Stimulated activated CD8-positive, alpha-beta memory T cell treated with anti-CD3 and anti-CD28 coated beads, Interleukin-15, amount 100 ng/mL, for 4 hours (primary cell): ENCODE measurements at places on chromosomes 2 and 18.
A peak's percentile ranks its signal among the peaks of the same experiment; 100 is the strongest.

GRCh38 chr2:135818937-135819610, 17.9 kb downstream of the LCT start:
- no peak for DNase-seq

- no peak for DNase-seq
These were observed 77.5 kb upstream of the HK2 start for GRCh38 chr2:74756356-74756890.

DNA sequence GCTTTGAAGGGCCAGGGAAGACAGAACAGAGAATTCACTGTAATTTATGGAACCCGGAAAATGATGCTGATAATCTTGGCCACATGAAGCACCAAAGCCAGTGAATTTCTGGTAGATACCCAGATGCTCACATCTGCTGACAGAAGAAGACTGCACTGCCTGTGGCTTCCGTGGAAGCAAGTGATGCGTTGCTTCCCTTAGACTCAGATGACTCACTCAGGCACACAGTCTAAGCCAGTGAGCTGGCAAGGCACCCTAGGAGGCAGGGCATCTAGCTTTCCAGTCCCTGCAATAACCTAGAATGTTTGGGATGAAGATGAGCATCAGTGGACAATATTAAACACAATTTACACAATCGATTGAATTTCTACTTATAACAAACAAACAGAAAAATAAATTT, 284.7 kb downstream of the CMPK2 start:
- no peak for DNase-seq

GRCh38 chr2:42095923-42096408, 48.1 kb downstream of the PKDCC start:
- peak; percentile 48 for DNase-seq

- no peak for DNase-seq
These were observed 307.9 kb downstream of the NBAS start for GRCh38 chr2:15253247-15253646.

DNA sequence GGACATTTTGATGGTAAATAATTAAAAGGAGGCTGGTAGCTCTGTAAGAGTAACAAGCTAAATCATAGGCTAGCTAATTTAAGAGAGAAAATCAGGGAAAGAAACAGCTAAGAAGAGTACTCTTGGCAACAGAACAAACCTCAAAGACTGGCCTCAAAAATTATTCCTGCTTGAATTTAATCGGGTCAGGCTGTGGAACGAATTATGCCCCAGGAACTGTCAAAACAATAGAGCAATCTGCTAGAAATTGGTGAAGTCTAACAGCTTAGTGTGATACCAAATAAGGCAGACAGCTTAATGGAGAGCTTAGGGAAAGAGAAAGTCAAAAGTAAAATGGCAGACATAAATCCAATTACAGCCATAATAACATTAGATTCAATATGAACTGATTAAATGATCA, 215.7 kb downstream of the MREG start:
- no peak for DNase-seq

- DNase-seq, result no peak
These were observed 97.0 kb upstream of the SMAD2 start for GRCh38 chr18:48027401-48027963.

DNA sequence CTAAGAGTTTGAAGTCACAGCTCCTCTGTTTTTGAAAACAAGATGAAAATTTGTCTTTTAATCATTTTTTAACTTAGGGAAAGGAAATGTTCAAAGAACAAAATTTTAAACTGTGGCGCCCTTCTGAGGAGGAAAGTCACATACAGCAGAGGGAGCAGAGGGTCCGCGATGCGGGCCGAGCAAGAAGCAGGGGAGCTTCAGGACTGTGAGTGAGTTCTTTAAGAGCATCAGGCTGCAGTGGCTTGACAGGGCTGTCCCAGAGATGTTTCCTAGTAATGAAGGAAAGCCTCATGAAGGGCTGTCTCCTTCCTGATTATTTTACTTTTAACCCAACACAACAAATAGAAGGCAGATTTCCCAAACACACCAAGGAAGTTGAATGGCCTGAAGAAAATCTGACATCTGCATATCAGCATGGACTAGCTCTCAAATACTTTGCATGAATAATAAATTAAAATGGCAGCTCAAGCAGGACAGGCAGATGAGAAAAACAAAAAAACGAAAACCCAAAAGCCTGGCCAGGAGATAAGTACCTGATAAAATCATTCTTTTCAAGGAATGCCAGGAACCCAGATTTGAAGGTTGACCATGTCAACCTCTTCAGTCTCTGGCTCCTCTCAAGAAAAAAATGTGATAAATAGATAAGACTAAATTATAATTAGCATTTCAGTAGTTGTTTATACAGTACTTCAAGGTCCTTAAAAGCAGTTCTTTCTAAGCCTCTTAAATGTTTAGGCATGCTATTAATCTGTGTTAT, 60.8 kb downstream of the SLC40A1 start:
- DNase-seq, result no peak

DNA sequence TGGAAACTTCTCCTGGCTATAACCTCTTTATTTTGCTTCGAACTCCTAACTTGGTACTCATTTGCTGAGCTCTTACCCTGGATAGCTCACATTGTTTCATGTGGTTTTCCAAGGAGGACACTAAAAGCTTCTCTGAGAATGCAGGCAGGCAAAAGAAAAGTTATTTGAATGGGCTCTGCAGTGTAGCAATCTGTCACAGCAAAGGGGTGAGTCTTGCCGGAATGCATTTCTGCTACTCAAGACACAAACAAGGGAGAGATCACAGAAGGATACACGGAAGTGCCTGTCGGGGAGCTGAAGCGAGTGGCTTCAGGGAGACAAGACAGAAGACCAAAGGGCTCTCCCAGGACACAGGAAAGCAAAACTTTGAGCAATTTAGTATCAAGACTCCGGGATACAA, 265.4 kb downstream of the SS18 start:
- no peak for DNase-seq

GRCh38 chr2:224442071-224442967, 40.4 kb upstream of the FAM124B start:
- DNase-seq, result no peak

GRCh38 chr2:97716695-97717612, 3.6 kb downstream of the ZAP70 start:
- DNase-seq, result no peak

- no peak for DNase-seq
These were observed 6.2 kb downstream of the GGCX start for GRCh38 chr2:85554980-85555612.

DNA sequence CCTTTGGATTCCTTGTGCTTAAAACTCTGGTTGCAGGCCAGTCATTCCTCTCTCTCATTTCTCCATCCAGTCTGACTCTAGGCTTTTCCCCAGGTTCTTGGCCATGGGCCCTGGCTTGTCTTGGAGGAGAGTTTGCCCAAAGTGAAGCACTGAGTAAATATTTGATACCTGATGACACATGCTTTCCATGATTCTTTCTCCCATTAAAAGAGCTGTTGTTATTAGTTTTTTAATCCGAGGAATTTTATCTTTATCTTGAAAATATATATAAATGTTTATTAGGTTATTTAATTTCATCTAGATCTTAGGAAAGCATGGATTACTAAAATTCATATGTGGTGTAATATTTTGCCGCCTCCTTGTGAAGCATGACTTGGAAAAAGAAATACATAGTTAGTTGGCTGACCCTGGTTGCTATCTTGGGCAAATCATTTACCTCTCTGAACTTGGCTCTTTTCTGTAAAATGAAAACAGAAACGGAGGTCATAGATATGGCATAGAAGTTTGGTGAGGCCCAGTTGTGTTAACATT, 650.1 kb downstream of the SLC4A3 start:
- DNase-seq, result no peak

DNA sequence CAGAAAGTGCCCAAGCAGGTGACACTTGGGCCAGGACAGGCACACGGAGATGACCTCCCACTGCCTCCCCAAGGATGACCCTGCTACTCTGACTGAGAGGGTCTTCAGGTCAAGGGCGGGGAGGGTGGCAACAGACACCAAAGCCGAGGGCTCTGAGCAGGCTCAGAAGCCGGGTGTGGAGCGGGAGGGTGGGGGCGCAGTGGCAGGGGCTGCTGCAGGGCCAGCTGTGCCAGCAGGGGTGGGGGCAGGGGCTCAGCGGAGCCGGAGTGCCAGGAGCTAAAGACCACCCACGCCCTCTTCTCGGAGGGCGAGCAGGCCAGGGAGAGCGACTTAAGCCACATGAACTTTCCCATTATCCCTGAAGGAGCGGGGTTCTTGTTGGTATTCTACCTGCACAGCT, 93.3 kb upstream of the MBOAT2 start:
- no peak for DNase-seq

- no peak for DNase-seq
These were observed 30.0 kb upstream of the NPC1 start for GRCh38 chr18:23616258-23616657.

DNA sequence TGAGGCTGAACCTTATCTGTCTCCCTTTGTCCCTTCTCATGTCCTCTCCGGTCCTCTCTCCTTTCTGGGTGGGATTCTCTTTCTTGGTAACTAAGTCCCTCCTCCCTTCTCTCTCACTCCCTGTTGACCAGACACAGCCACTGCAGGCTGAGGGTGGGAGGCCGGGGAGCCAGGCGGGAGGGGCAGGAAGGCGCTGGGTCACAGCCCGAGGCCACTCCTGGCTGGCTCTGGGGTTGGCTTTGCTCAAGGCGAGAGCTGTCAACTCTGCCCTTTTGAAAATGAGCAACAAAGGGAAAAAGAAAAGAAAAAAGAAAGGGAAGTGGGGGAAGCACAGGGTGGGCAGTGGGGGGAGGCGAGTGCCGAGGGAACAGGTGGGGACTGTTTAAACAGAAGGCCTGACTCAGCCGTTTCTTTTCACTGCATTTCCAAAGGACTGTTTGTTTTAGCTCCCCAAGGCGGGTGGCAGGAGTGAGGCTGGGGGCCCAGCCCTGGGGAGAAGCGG, 70.5 kb upstream of the IGFBP5 start:
- no peak for DNase-seq

DNA sequence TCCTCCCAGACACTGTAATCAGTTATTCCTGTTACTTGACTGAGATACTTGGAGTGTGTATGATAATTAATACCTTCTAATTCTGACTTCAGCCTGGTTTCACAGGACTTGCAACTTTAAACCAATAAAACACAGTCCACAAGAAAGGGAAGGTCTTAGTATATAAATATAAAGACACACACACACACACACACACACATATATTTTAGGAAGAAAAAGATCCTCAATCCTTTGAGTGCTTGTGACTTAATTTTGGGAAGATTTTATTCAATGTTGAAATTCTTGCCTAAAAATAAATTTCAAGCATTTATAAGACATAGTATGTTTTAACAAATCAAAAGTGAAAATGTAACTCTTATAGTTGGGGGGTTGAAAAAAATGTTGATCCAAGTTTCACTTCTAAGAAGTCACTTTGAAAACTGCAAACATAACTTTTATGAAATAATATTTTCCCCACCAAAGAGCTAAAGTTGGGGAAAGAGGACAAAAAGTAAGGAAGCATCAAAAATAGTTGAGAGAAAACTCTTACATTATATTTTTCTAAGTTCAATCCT, 824 bp upstream of the VPS54 start:
- DNase-seq, result no peak

DNA sequence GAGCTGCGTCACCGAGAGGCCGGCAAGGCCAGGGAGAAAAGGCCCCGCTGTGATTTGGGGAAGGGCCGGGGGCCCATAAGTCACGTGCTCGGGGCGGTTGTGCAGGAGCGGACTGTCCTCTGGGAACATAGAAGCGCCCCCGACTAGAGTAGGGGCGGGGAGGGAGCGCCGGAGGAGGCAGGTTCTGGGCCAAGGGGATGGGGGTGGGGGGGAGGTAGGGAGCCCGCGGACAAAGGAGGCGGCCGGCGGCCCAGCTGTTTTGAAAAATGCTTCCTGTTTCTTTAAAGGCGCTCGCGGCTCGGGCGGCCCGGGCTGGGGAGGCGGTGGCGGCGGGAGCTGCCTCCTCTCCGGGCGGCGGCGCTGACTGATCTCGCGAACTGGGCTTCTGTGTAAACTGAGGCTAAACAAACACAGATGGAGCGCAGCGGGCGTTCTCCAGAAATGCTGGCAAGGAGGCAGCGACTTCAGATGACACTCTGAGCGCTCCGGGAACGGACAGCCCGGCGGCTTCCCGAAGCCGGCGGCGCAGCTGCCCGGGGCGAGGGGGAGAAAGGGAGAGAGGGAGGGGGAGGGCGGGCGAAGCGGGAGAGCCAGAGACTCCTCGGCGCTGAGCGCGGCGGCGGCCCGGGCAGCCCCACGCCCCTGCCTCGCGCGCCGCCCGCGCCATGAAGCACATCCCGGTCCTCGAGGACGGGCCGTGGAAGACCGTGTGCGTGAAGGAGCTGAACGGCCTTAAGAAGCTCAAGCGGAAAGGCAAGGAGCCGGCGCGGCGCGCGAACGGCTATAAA, at the start of gene ATOH8:
Gene ATOH8 (plus strand): TSS at position 467 of the 788 bp plus-strand sequence. CDS start 199 bp downstream, at position 666.
- DNase-seq, result no peak

DNA sequence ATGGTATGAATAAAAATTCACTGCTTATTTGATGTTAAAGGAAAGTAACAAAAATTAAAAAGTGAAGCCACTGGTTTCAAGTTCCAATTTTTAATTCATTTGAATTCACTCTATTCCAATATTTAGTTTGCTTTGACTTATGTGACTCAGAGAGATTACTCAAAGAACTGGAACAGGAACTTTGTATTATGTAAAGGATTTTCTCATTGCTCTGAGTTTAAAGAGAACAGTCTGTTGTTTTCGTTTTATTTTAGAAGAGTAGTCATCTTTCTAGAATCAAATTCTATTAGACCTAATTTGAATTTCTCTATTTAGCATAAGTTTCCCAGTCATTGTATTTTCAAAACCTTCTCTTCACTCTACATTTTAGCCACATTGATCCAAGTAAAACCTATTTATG, 300.1 kb upstream of the SLC8A1 start:
- no peak for DNase-seq

DNA sequence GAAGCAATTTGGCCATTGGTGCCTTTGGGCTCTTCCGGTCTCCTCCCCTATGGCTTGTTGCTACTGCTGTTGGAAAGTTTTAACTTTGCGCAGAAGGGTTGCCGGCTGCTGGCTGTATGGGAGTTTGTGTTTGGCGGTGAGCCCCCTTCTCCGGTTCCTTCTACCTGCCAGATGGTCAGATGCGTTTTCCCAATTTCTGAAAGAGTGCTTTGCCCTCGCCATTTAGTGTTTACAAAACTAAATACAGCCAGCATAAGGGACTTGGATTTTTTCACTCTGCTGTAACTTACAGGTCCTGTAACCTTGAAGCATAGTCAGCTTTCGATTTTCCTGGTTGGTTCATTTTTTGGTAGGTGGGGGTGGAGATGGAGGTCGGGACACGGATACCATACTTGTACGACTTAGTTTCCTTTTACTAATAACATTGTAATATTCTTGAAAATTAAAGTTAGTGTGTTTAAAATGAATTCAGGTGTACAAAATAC, 604 bp downstream of the COQ10B start:
- no peak for DNase-seq
